ENCODE measurements at places on chromosomes 4 and X.
A peak's percentile ranks its signal among the peaks of the same experiment; 100 is the strongest.

DNA sequence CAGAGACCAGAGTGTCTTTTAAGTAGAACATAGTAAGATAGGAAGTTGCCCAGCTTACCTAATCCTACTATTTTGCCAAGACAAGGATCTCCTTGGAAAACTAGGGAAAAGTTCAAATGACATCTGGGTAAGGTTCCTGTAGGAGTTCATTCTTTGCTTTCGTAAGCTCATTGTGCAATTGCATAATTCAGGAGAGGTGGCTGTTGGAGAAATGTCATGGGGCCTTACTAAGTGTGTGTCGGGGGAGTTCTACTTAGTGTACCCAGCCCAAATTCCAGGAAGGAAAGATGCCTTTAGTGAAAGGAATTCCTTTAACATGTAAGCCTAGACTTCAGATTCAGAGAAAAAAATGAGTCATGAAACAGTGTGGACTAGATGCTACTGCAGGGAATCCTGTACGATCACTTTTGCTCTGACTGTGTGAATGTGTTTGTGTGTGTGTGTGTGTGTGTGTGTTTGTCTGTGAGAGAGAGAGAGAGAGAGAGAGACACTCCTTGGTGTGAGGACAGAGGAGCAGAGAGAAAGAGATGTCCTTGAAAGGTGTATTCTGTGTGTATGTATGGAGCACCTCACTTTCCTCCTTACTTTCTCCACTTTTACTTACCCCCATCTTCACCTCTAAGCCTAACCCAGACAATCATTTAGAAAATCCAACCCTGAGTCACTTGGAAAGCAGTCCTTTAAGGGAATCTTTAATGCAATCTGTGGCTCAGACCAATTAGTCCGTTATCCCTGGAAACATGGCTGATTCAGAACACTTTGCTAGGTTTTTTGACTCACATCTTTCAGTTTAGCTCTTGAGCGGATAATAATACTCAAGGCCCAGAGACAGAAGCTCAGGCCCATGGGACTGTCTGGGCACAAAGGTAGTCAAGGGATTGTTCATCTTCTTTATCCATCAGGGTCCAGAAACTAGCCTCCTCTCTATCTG is 114.5 kb upstream of the ACSL4 start:
- no peak for DNase-seq

GRCh38 chr4:143477487-143477886 is 36.0 kb upstream of the SMARCA5 start:
- no peak for DNase-seq

DNA sequence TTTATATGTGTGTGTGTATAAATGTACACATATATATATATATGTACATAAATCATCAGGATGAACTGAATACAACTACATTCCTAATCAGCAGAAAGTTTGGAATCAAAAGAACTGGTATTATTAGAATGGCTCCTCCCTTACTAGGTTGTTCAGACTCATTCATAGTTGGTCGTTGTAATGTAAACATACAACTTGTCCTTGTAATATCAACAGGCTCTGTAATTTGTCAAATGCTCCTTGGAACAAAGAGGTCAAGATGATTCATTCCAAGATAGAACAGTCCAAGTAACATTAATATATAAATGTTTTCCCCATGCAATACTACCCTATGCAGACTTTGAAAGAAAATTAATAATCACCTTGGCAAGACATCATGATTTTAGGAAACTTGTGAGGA is 351.4 kb upstream of the SMIM31 start:
- DNase-seq, result no peak

DNA sequence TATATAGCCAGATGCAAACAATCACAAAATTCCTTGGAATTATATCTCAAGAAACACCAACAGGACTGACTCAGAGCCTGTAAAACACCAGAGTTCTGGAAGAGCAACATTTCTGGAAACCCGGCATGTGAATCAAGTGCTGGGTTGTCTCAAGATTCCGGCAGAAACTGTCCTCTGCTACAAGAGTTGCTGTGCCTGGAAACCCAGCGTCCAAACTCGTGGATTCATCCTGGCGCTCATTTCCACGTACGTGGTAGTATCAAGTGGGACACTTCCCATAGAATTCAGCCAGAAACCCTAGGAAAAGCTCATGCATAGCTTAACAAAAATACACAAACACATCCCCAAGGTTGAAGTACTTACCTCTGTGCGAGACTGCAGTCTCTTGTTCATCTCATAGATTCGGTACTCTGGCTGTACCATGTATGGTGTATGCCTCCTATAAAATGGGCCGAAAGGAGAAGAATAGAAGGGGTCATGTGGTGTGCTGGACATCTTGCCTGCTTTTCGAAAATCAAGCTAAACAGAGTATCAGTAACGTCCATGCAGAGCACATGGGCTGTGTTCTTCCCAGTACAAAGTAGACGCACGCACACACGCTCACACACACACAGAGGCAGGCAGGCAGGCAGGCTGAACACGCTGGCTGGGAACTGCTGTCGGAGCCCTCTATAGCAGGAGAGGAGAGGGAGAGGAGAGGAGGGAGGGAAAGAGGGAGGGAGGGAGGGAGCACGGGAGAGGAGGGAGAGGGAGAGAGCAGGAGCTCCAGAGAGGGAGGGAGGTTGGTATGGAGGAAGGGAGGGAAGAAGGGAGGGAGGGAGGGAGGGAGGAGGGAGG is at the start of gene LDB2:
LDB2 (minus strand) TSS at position 655 of the 837 bp plus-strand sequence.
- peak; percentile 78 for DNase-seq

DNA sequence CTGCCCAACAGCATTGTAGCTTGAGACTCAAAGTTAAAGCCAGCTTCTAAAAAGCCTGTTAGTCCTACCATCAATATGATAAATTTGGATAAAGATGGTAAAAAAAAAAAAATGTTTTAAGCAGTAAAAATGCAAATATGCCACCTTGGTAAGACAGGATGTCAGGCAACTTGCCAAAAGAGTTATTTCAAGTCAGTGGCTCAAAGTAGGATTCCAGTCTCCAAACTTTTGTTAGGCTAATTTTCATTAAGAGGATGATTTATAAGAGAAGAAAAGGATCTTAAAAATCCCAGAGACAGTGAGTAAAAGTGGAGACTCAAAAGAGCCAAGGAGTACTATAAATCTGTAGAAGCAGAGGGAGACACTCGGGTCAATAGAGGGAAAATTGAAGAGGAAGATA is 47.5 kb downstream of the GASK1B start:
- DNase-seq, result no peak

DNA sequence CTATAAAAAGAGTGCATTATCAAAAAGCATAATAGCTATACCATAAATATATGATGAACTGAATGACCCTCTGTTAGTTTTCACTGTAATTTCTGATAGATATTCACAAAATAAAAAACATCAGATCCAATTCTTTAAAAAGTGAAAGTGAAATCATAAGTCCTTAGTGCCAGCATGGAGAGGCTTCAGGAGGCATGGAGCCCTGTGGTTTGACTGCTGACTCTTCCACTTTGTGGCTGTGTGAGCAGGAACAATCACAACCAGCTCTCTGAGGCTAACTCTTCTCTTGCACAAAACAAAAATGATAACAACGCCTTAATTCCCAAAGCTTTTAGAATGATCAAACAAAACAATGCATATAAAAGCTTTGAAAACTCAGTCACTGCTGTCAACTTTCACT is 1143.9 kb downstream of the PDHA2 start:
- no peak for DNase-seq

- DNase-seq, result no peak
Measured at GRCh38 chrX:148298737-148299136, 201.7 kb upstream of the AFF2 start.

DNA sequence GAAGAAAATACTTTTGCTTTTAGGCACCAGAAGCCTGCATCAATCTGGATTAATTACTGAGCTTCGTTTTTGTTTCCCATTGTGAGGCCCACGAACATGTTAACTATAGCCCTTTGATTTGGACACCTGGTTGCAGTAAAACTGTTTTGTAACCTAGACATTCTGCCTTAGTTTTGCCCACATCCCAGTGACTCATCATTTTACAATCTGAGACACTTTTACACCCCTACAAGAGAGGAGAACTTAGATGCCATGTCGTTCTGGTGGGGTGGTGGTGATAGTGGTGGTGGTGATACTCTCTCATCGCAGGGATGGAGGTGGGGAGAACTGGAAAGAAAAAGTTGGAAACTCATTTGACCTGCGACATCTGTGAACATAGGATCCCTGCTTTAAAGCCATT is 1257.2 kb downstream of the ADGRL3 start:
- DNase-seq, result no peak

GRCh38 chrX:29587107-29587506 is 628.3 kb upstream of the MAGEB2 start:
- DNase-seq, result no peak

DNA sequence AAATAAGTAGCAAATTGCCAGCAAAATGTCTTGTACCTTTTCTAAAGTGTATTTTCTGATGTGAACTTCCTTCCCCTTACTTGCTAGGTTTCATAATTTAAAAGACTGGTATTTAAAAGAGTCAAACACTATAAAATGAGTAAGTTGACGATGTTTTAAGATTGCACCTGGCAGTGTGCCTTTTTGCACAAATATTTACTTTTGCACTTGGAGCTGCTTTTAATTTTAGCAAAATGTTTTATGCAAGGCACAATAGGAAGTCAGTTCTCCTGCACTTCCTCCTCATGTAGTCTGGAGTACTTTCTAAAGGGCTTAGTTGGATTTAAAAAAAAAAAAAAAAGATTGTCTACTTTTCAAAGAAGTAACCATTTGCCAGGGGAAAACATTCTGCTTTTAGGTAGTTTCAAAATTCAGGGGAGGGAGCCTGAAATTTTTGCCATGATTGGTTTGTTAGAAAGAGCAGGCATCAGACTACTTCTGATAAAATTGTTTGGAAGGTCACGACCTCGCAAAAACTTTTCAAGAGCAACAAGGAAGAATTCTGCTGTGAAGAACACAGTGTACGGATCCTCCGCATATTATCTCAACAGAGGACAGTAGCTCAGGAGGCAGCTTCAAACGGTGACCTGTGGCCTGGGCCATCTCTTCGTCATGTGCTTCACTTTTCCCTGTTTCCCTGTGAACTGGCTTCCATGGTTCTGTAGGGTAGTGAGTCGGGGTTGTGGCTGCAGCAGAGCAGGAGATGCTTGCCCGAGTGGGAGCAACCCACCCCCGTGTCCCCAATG is 66.1 kb downstream of the CDS1 start:
- DNase-seq, result no peak

- DNase-seq, result no peak
Measured at GRCh38 chrX:22196149-22196548, 76.6 kb upstream of the CBLL2 start.

DNA sequence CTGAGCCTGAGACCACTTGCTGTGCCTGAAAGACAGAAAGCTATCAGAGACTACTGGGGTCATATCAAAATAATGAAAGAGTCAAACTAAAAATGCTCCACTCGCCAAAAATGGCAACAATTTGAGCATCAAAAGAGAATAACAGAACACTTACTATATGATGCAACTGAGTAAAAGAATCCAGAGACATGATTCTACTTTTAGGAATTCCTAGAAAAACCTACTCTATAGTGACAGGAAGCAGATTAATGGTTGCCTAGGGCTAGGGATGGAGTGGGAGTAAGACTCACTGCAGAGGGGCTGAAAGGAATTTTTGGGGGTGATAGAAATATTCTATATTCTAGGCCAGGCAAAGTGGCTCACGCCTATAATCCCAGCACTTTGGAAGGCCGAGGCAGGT is 29.4 kb upstream of the SLAIN2 start:
- no peak for DNase-seq

DNA sequence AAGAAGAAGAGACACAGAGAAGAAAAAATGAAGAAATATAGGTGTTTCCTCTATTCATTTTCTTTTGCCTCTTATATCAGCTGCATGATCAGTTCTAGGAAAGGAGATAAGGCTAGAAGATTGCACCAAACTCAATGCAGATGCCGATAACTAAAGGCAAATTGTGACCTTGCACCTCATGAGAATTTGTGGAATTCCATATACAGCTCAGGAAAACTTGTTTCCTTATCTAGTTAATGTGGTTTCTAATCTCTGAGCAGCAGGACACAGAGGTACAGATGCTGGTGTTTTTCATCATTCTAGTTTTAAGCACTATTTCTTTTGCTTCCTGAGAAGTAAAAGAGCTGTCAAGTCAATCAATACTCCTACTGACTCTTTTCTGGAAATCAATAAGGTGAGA is 104.6 kb upstream of the NWD2 start:
- no peak for DNase-seq

DNA sequence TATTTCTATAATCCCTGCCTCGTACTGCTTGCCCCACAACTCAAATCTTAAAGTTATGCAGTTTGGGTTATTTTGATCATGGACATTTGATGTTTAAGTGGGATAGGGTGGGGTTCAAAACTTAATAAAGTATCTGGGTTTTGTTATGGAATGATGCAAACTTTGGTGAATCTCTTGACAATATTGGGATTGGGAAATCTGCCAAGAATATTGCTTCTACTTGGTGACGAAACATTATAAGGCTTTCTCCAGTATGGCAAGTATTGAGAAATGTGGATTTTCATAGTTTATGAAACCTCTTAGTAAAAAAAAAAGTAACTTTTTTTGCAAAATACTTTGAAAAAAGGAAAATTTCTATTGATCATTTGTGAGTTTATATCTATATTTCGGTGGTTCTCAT is 130.8 kb upstream of the SFRP2 start:
- no peak for DNase-seq

DNA sequence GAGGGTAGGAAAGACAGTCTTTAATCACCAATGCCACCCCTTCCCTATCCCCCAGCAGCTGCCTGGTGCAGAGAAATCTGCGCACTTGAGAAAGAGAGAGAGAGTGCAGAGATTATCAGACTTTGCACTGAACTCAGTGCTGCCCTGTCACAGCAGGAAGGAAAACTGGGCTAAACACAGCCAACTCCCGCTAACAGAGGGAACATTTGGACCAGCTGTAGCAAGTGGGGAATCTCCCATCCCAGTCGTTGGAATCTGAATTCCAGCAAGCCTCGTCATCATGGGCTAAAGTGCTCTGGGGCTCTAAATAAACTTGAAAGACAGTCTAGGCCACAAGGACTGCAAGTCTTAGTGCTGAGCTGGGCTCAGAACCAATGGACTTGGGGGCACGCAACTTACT is 168.7 kb downstream of the DLG3 start:
- no peak for DNase-seq

DNA sequence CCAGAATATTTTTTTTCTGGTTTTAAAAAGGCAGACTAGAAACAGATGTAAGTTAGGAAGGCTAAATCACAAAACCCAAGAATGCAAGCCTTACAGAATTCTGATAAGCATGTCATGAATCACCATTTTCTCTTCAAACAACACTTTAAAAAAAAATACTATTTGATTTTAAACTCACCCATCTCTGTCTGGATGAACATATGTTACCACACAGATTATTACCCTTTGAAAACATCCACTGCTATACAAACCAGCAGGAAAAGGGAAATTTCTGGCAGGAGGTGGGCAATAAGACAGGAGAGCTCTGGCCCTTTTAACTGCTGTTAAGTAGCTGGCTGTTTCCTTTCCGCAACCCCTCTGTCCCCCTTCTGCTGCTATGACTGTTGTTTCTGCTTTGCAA is 317.7 kb upstream of the NOCT start:
- no peak for DNase-seq

DNA sequence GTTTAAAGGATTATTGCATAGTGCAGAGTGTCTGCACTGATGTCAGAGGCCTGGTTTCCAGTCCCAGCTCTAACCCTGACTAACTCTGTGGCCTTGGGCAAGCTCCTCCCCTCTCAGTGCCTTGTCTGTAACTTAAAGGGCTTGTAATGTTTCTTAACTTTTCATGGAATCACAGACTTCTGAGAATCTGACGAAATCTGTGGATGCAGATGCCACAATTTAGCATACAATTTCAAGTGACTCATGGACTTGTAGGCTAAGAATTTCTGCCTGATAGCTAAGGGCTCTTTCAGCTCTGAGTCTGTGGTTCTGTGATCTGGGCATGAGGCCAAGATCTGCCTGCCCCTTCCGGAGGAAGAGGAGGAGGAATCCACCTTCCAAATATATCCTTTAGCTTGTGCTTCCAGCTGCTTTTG is 236.9 kb downstream of the AR start:
- no peak for DNase-seq

GRCh38 chrX:46279925-46280313 is 265.3 kb downstream of the ZNF674 start:
- DNase-seq, result no peak
